ENCODE measurements at places on chromosomes 1 and 21.

- no peak for DNase-seq
These were observed 229.3 kb downstream of the DISC1 start for GRCh38 chr1:231855926-231856325.

- DNase-seq = no peak
These were observed 85.2 kb downstream of the UCHL5 start for GRCh38 chr1:192973988-192974387.

DNA sequence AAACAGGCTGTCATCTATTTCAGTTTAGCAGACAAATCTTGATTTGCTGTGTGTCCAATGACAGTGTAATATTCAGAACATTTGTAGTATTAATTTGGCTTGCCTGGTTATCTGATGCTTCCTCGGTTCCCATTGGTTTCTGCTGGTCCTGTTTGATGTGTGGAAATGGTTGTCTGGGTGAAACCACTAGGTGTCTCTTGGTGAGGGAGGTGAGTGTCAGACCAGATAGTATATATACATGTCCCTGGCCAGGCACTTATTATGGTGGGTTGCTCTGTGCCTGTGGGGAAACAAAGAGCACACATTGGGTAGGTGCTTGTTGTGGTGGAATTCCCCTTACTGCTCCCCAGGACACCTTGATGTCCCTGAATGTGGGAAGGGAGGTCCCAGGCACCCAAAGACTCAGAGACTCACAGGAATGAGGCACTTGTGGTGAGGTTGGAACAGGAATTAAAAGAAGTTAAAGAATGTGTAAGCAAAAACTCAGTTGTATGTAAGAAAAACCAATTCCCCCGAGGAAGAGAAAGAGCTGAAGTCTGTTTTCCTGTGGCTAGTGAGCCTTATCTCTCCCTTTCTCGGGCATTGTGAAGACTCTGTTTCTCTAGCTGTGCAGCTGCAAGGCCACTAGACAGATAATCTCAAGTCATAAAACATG is 1519.1 kb downstream of the BRINP3 start:
- DNase-seq = no peak

- DNase-seq = peak; percentile 24
These were observed 35.7 kb upstream of the MTR start for GRCh38 chr1:236759252-236759859.

GRCh38 chr1:230306169-230306568 is 120.0 kb downstream of the PGBD5 start:
- DNase-seq = no peak

DNA sequence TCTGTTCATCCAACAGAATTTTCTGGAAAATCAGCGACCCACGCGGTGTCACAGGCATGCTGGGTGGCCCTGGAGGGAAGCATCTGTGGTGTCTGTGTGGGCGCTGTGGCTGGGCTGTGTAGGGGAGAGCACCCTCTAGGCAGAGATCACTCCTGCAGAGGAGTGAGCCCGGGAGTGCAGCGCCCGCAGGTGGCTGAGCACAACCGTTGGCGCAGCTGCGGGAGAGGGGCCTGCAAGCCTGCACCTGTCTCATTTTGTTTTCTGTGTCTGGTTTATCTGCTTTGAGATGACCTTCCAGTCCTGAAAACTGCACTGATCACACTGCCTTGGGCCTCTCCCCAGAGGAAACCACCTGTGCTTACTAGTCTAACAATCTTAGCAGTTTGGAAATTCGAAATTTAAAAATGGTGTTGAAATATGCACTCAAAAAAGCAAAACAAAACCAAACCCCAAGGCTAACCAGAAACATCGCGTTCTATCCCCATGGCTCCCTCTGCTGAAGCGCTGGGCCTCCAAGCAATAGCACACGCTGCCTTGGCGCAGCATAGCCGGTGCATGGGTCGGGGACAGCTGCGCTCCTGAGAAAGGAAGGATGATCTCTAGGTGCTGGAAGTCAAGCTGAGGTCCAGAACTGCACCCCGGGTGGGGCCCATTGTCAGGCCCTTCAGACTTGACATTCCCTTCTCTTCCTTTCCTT is 4.8 kb downstream of the FAM3B start:
- DNase-seq = peak; percentile 37

GRCh38 chr1:50332941-50333594 is 90.2 kb downstream of the DMRTA2 start:
- DNase-seq = peak; percentile 73

DNA sequence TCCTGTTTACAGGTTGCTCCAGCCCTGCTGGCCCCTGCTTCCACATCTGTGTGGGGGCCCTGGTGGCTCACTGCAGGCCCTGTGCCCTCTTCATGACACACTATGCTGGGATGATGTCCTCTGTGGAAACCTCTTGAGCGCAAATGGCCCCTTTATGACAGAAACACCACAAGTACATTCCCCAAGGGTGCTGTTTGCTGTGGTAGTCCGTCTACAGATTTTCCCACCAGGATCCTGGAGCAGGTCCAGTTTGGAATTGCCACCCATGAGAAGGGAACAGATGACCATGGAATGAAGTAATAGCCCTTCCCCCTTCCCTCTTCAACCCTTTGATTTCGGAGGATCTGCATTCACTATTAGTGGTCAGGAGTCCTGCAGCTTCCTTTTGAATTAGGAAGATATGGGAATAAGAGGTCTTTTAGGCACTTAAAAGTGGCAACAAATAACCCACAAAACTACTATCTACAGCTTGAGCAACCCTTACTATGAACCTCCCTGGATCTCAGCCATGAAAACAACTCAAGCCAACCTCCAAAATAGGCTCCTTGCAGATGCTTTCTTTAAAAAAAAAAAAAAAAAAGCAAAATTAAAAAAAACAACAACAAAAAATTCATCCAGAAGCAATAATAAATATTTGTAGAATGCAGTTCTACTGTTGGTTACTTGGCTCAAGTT is 121.9 kb upstream of the TSPAN2 start:
- DNase-seq = no peak

DNA sequence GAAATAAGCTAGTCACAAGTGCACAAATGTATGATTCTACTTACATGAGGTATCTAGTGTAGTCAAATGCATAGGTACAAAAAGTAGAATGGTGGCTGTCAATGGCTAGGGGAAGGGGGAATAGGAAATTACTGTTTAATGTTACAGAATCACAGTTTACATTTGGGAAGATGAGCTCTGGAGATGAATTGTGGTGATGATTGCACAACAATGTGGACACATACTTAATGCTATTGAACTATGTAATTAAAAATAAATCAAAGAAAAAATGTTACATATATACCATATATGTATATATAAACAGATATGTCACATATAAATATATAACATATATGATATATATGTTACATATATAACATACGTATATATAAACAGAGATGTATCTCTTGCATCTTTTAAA is 39.4 kb downstream of the VAV3 start:
- DNase-seq = no peak

DNA sequence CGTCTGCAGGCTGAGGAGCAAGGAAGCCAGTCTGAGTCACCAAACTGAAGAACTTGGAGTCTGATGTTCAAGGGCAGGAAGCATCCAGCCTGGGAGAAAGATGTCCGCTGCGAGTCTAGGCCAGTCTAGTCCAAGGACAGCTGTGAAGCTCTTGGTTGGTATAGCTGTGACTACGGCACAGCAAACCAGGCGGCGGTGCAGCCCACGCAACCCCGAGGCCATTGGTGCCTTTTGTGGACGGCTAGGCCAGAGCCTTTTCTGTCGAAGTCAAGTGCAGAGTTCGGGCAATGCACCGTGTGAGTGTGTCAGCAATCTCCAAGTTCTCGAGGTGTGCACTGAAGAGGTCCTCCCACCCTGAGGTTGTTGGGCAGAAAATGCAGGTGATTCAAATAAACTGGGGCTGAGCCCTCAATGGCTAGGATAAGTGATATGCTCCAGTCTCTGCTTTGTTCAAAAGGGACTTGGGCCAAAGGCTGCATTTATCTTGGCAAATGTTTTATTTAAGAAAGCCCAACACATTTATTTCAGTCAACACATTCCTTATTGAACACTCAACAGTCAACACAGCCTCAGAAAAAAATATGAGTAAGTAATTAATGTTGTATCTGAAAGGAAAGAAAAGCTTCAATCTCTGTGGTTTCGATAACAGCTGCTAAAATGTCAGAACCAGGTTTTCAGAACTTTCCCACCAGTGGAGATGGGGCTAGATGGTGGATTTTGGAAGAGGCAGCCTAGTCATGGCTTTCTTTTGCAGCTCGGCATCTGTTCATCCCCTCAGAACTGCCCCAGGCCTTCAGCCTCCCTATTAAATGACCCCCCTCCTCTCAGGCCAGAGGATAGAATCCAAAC is 78.1 kb upstream of the COX20 start:
- DNase-seq = no peak

DNA sequence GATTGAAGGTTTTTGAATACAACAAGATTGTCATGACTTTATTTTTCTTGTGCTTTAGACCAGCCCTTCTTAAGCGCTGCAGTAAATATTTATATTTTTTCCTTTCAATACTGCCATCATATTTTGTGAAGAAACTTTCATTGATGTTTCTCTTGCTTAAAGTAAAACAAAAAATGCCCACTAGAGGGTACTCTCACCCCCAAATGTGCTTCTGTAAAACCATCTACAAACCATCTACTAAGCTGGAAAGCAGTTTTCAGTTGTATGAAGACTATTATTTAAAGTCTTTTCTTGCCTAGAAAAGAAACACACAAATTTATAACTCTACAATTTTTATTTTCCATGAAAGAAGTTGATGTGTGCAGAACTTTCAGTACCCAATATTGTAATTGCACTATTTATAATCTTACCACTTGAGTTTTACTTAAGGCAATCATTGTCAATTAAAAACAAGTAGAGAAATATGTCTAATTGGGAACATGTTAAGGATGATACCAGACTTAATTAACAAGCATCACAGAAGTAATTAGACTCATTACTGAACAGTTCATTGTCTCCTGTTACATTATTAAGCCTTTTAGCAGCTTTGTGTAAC is 10.7 kb downstream of the LEPR start:
- no peak for DNase-seq

DNA sequence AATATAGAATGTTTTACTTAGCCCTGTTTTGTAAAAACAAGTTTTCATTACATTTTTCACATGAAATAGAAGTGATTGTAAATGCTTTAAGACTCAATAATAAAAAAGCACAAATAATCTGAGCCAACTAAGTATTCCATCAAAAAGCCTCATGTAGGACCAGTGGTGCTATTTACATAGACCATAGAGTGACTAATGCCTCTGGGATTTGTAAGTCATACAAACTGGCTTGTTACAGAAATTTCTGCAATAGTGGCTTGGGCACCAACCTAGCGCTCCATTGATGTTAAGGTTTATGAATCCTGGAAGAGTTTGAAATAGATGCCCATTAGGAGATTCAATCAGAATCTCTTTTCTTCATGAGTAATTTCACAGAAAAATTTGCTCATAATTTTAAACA is 31.9 kb downstream of the ZMYM1 start:
- no peak for DNase-seq

DNA sequence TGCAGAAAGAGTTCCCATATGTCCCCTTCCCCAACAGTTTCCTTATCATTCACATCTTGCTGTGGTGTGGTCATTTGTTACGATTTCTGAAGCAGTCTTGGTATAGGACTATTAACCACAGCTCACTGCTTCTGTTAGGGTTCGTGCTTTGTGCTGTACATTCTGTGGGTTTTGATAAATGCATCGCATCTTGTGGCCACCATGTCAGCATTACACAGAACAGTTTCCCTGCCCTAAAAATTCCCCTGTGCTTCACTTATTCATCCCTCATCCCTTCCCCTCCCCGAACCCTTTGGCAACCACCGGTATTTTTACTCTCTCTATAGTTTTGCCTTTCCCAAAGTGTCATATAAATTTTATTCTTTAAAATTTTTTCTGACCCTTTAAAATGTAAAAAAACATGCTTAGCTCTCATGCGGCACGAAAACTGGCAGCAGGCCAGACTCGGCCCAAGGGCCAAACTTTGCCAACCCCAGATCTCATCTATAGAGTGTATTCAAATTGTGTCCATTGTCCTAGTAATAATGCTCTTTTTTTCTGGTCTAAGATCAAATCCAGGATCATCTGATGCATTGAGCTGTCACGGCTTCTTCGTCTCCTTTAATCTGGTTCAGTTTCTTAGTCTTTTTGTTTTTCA is 78.2 kb downstream of the SIM2 start:
- no peak for DNase-seq

DNA sequence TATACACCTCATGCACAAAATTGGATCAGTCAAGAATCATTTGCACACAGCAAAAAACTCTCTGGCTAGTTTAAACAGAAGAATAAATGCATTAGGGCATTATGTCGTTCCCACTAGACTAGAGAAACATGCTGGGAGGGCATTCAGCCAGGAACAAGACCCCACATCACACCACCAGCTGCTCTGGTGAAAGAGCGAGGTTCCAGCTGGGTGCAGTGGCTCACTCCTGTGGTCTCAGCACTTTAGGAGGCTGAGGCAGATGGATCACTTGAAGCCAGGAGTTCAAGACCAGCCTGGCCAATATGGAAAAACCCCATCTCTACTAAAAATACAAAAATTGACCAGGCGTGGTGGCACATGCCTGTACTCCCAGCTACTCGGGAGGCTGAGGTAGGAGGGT is 52.1 kb upstream of the BACE2 start:
- no peak for DNase-seq

- DNase-seq = no peak
These were observed 3.0 kb upstream of the TSPAN1 start for GRCh38 chr1:46171871-46172270.

DNA sequence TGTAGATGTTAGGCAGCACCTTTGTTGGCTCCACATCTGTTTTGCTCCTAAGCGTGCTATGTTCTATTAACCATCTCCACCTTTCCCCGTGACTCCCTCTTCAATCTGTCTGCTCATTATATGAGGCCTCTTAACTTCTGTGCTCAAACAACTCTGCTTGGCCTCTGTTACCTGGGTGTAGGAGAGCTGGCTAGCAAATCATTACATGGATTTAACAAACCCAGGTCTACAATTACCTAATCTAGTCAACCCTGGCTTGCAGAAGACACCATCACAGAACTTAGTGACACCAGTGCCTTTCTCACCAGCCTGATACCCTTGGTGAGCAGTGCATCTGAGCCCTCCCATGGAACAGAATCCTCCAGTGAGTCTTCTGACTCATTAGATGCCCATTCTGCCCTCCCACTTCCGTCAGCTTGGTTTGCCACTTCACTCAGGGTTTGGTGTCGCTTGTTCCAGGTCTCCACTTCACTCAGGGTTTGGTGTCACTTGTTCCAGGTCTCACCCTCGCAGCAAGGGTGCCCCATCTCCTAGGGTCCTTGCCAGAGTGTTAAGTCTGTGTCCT is 92.0 kb upstream of the KIF26B start:
- no peak for DNase-seq

DNA sequence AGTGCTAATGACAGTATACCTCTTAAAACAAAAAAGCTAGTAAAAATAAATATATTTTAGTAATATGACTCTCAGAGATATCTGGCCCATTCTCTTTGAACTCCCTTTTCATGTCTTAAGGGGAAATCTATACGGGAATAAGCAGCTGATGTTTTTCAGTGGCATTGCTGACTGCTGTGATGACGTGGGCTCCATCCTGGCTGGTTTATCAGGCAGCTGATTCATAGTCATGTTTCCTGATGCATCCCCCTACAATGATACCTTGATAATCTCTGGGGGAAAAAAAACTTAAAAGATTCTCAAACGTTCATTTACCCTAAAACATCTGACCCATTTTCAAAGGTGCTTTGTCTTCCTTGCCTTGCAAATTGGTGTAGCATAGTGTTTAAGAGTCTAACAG is 53.8 kb downstream of the ABCA4 start:
- no peak for DNase-seq

- no peak for DNase-seq
These were observed 96.0 kb downstream of the FOXD2 start for GRCh38 chr1:47533793-47534328.

- DNase-seq = no peak
These were observed 2.5 kb downstream of the S1PR1 start for GRCh38 chr1:101239095-101240040.
